ENCODE measurements at places on chromosomes 1 and 21. TPM values are rescaled to one million over a fixed set of nuclear protein-coding genes. Genes with fewer than 3 reads are reported as not detected.

Gene PCBP3
- 28.4 TPM for total RNA-seq

Gene CNR2
- total RNA-seq, result 0.41 TPM

Gene SCYL3
- 8.3 TPM for total RNA-seq

Gene KIF21B
- total RNA-seq, result 4.7 TPM

Gene ARID4B
- 32.4 TPM for total RNA-seq

Gene DPT
- 60.7 TPM for total RNA-seq

Gene L1TD1
- total RNA-seq, result not detected

GRCh38 chr1:194535369-194535768 is 1349.0 kb upstream of the B3GALT2 start:
- H3K4me1 ChIP-seq, result no peaks in the 10 kb centered on the region
- H3K27ac ChIP-seq, result no peak overlapping the region
- no peak overlapping the region for H3K4me3 ChIP-seq

DNA sequence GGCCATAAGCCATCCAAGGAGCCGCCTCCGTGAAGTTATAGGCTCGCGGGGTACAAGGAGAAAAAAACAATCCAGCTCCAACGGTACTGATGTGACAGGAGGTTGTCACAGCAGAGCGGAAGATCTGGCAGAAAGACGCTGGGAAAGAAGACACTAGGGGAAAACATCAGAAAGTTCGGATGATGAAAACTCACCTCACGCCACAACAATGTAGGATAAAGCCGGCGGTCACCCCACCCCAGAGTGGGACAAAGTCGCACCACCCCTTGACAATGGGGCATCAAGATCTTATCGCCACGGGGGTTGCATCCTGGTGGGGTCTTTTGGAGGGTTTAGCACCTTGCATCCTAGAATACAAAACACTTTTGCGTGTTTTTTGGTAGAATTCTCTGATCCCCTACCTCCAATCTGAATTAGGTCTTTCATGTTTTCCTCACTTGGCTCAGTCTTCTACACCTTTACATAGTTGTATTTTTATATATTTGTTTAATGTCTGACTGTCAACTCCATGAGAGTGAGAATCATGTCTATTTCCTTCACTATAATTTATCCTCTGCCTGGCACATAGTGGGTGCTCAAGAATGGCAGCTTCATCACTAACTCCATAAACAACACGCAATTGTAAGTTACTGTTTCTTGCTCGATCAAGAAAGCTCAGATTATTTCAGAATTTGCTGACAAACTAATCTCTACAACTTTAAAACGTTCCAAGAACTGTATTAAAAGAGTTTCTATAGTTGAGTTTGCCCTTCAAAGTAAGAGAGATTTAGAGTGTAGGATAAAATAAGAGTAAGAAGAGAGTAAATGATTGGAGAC is 611 bp upstream of the ZSWIM5 start:
- no peak for DNase-seq
- peak overlapping the region; percentile 82 for H3K4me3 ChIP-seq
- peak overlapping the region; percentile 38 for H3K27ac ChIP-seq
- no peaks in the 10 kb centered on the region for H3K36me3 ChIP-seq
- peaks cover 7% of the 10 kb centered on the region for H3K4me1 ChIP-seq
- no peaks in the 10 kb centered on the region for H3K27me3 ChIP-seq

DNA sequence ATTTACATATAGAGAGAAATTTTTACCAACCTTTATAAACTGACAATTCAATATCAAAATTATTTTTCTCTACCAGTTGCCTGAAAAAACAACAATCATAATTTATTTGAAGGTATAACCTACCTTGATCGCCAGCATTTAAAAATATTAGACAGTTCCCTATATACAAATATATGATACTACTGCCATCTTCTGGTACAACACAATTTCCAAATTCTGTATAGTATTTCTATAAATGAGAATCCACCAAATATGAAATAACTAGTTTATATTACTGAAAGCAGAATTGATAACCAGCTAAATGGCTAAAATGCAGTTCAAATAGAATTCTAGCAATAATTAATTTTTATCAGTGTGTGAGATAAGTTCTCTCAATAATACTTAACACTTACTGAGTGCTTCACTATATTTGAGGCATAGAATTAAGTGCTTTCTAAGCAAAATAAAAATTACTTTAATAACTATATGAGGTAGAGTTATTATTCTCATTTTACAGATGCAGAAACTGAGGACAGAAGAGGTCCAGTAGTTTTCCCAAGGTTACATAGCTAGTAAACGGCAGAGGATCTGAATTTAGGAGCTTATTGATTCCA is 75.6 kb downstream of the PIGK start:
- no peaks in the 10 kb centered on the region for H3K27me3 ChIP-seq
- H3K4me3 ChIP-seq, result no peak overlapping the region
- H3K4me1 ChIP-seq, result no peaks in the 10 kb centered on the region
- no peaks in the 10 kb centered on the region for H3K36me3 ChIP-seq

DNA sequence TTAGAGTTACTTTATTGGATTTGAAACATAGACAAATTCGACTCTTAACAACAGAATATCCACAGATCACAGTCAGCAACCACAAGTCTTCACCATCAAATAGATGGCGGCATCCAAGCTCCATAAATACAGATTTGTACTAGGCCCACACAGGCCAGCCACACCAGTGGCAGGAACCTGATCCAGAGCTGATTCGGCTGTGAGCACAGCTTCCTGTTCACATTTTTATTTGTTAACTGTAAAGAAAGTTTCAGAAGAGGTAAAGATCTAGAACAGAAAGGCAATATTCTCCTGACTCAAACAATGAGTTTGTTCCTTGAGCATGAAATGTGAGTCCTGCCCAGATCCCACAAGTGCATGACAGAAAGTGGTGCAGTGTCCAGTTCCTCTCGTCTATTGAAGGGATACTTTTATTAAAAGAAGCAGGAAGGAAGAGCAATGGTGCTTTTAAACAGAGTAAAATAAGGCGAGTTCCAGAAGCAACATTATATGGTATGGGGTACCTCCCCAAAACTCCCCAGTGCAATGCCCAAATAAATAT is 205.8 kb downstream of the SLC45A1 start:
- H3K27ac ChIP-seq, result peak overlapping the region; percentile 80
- H3K4me1 ChIP-seq, result peaks cover 33% of the 10 kb centered on the region
- no peaks in the 10 kb centered on the region for H3K27me3 ChIP-seq
- H3K4me3 ChIP-seq, result peak overlapping the region; percentile 26

DNA sequence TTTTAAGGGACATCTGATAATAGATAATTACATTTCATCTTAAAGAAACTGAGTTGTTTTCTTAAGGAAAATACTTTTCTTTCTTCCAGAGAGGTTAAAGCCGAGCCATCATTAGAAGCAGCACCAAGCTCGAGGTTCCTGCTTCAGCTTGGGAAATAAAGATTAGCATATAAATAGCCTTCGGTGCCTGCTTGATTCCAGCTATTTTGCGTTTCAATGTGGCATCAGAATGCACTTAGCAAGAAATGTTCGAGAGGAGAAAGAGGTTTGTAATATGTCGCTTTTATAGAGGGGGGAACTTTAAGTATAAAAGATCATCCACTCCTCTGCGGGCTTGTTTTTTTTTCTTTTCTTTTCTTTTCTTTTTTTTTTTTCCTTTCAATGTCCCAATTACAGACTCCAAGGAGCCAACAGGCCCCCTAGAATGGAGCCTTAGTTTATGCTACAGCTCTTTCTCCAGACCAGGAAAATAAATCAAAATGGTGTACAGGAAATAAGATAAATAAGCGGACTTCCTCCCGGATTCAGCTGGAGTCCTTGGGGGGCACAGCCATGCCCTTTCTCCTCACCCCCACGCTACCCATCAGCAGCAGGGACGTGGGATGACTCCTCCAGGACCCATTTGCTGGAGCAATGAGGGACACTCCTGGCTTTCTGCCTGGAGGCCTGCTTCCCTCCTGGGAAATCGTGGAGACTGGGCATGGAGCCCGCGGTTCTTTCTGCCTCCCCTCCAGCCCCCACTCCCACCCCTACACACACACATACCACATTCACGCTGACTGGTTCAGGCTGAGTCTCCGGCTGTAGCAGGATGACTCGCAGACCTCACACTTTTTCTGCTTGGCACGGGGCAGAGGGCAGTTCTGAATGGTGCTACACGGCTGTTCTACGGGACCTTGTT is 131.6 kb downstream of the RRAGC start:
- no peaks in the 10 kb centered on the region for H3K27me3 ChIP-seq
- no peak overlapping the region for H3K27ac ChIP-seq
- H3K4me3 ChIP-seq, result peak overlapping the region; percentile 20
- no peaks in the 10 kb centered on the region for H3K36me3 ChIP-seq
- H3K4me1 ChIP-seq, result peaks cover 3% of the 10 kb centered on the region

- H3K27me3 ChIP-seq, result no peaks in the 10 kb centered on the region
- H3K36me3 ChIP-seq, result no peaks in the 10 kb centered on the region
- DNase-seq, result no peak
- no peaks in the 10 kb centered on the region for H3K4me1 ChIP-seq
Measured at GRCh38 chr1:116934586-116935207, 25.0 kb downstream of the PTGFRN start.

DNA sequence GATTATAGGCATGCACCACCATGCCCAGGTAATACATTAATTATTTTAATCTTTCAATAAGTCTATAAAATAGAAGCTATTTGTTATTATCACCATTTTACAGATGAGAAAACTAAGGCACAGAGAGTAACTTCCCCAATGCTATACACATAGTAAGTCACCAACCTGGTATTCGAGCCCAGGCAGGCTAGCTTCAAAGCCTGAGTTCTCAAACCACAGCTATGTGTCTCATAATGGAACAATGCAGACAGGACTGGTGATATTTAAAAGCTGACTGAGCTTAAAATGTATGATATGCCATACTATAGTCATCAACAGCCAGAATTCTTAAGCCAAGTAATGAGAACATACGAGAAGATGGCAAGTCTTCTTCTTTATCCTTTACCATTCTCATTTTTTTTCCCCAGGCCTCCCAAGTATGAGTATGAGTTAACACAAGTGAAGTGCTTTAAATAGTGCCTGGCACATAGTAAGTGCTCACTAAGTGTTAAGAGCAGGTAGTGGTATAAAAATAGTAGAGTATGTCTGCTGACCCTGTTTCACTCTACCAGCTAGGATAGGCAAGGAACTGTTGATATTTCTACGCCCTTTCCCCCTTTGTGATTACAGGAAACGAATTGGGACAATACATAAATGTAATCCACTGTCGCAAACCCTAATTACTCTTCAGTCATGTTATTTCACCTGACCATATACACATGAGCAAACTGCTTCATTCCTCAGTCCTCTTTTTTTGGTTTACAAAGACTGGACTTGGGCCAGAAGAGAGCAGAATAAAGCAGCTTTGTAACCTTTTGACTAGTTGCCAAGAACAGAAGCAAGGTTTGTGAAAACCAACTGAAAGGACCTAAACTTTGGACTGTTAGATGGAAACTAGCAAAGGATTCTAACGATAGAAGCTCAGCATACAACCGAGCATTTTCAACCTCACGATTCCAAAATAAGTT is 9.5 kb downstream of the EYA3 start:
- no peak overlapping the region for H3K27ac ChIP-seq
- H3K4me3 ChIP-seq, result no peak overlapping the region
- DNase-seq, result no peak
- H3K36me3 ChIP-seq, result peaks cover 4% of the 10 kb centered on the region

- peak overlapping the region; percentile 86 for H3K4me3 ChIP-seq
- DNase-seq, result no peak
- H3K36me3 ChIP-seq, result no peaks in the 10 kb centered on the region
- peaks cover 8% of the 10 kb centered on the region for H3K4me1 ChIP-seq
Measured at GRCh38 chr1:1020415-1021009, 592 bp downstream of the AGRN start.

- DNase-seq, result no peak
- H3K4me3 ChIP-seq, result no peak overlapping the region
- no peaks in the 10 kb centered on the region for H3K36me3 ChIP-seq
Measured at GRCh38 chr1:59815892-59816291, 1.1 kb downstream of the HOOK1 start.

- no peak overlapping the region for H3K27ac ChIP-seq
- no peaks in the 10 kb centered on the region for H3K27me3 ChIP-seq
- H3K4me3 ChIP-seq, result no peak overlapping the region
- H3K4me1 ChIP-seq, result no peaks in the 10 kb centered on the region
- DNase-seq, result no peak
Measured at GRCh38 chr1:65362545-65362944, 53.2 kb downstream of the DNAJC6 start.

- no peak overlapping the region for H3K4me3 ChIP-seq
- H3K4me1 ChIP-seq, result peaks cover 5% of the 10 kb centered on the region
- no peak for DNase-seq
- no peak overlapping the region for H3K27ac ChIP-seq
- no peaks in the 10 kb centered on the region for H3K27me3 ChIP-seq
Measured at GRCh38 chr21:46294647-46295176, 8.6 kb downstream of the YBEY start.

DNA sequence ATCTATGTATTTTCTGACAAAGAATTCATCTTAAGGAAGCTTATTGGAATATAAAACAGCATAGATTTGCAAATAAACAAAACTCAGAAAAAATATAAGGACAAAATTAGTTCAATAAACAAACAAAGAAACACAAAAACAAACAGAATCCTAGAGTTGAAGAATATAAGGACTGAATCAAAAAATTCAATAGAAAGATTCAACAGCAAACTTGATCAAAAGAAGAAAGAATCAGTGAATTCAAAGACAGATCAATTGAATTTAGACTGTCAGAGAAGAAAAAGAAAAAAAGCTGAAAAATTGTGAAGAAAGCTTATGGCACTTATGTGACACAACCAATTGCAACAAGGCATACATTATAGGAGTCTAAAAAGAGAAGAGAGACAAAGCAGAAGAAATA is 770.0 kb upstream of the RGS18 start:
- no peak for DNase-seq
- H3K4me3 ChIP-seq, result no peak overlapping the region
- H3K36me3 ChIP-seq, result no peaks in the 10 kb centered on the region
- H3K27me3 ChIP-seq, result no peaks in the 10 kb centered on the region
- H3K27ac ChIP-seq, result no peak overlapping the region

Measured in thoracic aorta (tissue), 2 donors.